ENCODE measurements at places on chromosomes 16 and 17.

- DNase-seq, result no peak
These were observed 22.2 kb downstream of the CDK5RAP3 start for GRCh38 chr17:47993031-47993564.

DNA sequence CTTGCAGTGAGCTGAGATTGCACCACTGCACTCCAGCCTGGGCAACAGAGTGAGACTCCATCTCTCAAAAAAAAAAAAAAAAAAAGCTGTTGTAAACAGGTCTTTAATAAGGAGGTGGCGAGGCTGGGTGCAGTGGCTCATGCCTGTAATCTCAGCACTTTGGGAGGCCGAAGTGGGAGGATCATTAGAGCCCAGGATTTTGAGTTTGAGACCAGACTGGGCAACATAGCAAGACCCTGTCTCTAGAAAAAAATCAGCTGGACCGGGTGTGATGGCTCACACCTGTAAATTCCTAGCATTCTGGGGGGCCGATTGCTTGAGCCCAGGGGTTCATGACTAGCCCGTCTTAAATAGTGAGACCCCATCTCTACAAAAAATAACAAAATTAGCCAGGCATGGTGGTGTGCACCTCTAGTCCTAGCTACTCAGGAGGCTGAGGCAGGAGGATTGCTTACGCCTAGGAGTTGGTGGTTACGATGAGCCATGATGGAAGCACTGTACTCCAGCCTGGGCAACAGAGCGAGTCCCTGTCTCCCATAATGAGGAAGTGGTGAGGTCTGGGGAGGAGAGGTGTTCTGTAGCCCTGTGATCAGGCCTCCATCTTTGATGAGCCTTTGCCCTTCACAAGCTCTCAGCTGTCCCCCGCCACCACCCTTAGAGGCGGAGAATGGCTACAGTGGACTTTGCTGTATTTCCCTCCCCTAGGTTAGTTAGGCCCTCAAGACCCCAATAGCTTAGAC, 36.2 kb downstream of the ZNF778 start:
- DNase-seq, result no peak

GRCh38 chr17:48715496-48716399, 6.6 kb downstream of the PRAC1 start:
- no peak for DNase-seq

DNA sequence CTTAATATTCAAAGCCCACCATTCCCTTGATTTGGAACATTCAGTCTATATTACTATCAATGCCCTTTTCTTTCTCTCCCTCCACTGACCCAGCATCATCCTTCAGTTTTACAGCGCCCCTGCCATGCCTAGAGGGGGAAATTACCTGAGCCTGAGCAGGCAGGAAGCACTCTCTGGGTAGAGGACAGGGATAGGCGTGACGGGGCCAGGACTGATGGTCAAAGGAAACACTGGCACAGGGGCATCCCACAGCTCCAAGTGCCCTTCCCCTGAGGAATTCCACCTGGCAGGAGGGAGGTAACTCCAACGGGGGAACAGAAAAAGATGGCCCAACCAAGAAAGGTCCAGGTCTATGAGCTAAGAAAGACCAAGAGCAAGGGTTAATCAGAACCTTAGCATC, 10.0 kb downstream of the CTC1 start:
- DNase-seq, result no peak

GRCh38 chr16:17544785-17545184, 74.0 kb upstream of the XYLT1 start:
- peak; percentile 14 for DNase-seq

- DNase-seq, result peak; percentile 82
These were observed 18.4 kb upstream of the ZFP90 start for GRCh38 chr16:68520649-68521086.

DNA sequence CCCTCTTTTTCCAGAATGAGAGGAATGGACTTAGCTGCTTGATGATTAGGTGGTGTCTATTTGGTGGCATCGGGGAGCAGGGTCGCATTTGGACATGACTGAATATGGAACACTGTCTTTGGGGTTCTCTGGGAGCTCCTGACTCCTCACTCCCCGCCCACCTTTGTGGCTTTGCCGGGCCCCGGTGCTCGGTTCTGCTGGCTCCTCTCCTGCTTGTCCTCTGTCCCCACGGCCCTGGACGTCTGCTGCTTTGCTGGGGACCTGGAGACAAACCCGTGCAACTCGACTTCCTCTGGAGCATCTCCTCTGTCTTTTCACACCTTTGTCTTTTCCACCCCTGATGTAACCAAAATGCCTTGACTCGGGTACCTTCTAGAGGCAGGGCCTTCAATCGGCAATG, 135.7 kb downstream of the IRX3 start:
- no peak for DNase-seq

DNA sequence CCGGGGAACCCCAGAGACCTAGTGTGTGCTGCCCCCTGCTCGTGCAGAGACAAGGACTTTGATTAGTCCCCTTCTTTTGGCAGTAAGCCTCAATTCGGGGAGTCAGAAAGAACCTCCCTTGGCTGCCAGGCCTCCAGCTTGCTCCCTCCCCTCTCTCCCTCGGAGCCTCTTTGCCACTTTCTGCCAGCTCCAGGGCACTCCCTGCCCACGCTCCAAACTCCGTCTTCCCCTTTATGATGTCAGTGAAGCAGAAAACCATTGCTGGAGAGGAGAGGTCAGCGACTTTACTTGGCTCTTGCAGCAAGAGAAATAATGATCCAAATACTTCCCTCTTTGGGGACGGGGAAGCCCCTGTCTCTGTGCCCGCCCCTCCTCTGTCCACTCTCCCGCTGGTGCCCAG, 28.1 kb downstream of the TTYH2 start:
- no peak for DNase-seq

DNA sequence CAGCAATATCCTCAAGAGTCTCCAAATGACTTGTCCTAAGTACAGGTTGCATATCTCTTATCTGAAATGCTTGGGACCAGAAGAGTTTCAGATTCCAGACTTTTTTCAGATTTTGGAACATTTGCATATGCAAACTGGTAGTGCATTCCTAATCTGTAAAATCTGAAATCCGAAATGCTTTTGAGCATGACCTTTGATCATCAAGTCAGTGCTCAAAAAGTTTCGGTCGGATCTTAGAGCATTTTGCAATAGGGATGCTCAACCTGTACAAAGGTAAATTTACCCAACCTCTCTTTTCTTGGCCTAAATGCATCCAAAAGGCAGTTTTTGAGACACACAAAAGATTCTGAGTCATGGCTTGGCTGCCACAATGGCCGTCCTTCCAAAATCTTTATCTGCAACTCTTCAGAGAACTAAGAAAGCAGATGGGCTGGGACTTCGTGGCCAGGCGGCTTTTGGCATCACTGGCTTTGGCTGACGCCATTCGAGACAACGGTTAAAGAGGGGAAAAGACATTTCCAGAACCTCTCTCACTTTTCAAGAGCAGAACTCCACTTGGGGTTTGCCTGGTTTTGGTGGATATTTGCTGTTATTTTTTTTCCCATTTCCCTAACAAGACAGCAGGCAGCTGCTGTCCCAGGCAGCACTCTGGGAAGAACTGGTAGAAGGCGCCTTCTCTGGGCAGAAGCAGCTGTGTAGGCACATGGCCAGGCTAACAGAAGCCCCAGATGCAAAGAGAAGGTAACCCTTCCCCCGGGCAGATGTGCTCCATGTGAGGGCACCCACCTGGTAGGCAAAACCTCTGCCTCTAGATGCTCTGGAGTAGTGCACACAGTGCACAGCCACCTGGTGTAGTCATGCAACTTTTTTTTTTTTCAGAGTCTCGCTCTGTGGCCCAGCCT, 8.9 kb downstream of the CPPED1 start:
- DNase-seq, result no peak

DNA sequence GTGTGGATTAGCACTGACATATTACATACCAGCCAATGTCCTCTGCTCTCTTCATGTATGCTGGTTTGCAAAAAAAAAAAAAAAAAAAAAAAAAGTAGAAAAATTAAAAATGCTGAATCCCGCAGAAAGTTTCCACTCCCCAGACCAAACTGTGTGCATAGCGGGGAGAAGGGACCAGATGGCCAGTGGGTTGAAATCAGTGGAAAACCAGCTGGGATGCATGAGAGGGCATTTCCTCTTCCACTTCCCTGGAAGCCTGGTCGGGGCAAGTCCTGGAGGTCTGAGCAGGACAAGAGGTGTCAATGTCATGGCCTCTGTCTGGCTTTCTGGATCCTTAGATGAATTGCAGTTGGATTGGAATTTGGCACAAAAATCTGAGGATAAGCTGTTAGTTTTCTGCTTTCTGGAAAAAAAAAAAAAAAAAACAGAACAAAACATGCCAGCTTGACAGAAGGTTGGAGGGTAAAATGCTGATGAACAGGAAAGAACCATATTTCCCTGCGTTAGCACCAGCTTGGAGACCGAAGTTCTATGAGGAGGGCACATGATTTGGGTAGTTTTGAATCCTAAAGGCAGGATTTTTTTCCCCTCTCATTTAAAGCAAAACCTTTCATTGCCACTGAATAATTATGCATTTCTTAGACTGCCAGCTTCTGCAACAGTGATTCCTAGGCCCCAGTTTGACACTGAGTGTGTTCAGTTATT, 941.5 kb upstream of the EEF2KMT start:
- no peak for DNase-seq

- peak; percentile 4 for DNase-seq
These were observed 14.4 kb downstream of the FA2H start for GRCh38 chr16:74760007-74760767.

- DNase-seq, result no peak
These were observed 741 bp downstream of the PLK1 start for GRCh38 chr16:23679274-23679985.

GRCh38 chr17:57954397-57955182, 622 bp downstream of the CUEDC1 start:
- no peak for DNase-seq
